ENCODE measurements at places on chromosomes 2 and 18.

GRCh38 chr2:105296017-105296611, 33.4 kb downstream of the TGFBRAP1 start:
- no peak for DNase-seq

DNA sequence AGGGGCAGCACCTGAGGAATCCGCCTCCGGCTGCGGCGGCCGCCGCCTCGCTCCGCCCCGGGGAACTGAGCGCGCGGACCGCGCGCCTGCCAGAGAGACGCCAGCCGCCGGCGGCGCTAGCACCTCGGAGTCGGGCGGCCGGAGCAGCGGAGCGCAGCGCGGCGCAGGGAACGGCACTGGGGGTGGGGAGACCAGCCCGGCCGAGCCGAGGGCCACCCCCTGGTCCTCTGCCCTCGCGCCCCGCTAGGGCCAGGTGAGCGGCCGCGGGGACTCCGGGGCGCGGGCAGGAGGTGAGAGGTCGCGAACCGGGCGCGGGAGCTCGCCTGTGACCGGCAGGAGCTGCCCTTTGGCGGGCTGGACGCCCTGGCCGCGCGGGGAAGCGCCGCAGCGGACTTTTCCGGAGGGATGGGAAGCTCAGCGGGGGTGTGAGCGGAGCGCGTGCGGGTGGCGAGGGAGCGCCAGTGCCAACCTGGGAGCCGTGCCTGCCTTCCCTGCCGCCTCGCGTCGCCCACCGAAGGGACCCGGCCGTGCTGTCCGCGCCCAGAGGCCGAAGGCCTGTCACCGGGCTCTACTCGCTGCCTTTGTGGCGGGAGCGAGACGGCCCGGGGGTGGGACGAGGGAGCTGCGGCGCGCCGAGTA, at the start of gene GREB1L:
GREB1L (plus strand) TSS at position 92 of the 639 bp plus-strand sequence. CDS start 141,287 bp downstream, outside the sequence.
- DNase-seq = no peak

- DNase-seq = no peak
Observed at GRCh38 chr2:212610872-212611425, 72.3 kb upstream of the ERBB4 start.

- no peak for DNase-seq
Observed at GRCh38 chr2:168583710-168584521, 127.8 kb downstream of the CERS6 start.

DNA sequence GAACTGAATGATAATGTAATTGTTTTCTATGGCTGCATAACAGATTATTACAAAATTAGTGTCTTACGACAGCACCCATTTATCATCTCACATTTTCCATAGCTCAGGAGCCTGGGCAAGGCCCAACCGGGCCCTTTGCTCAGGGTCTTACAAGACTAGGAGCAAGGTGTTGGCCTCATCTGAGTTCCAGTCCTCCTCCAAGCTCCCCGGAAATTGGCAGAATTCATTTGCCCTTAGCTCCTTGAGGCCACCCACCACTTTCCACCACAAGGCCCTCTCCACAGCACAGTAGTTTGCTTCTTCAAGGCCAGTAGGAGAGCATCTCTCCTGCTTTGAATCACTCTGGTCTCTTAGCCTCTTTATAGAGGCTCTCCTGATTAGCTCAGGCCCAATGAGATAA, 89.2 kb upstream of the SALL3 start:
- DNase-seq = no peak

DNA sequence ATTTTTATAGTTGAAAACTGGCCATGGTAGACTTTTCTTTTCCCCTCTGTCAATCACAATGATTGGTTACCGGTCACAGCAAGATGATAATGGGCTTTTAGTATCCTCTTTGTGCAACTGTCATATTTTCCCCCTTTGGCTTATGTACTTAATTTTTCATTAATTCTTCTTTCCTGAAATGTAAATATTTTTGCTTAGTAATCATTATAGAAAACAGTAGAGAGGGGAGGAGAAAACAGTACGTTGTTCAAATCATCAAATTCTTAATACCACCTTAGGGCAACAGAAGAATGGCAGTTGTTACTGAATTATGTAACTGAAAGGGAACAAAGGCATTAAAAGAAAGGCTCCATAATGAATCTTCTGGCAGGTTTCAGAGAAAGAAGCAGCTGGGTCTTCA, 699.0 kb downstream of the METTL4 start:
- no peak for DNase-seq

- DNase-seq = no peak
Observed at GRCh38 chr2:102764083-102764482, 2.3 kb downstream of the TMEM182 start.

- DNase-seq = no peak
Observed at GRCh38 chr2:8862230-8862629, 24.8 kb upstream of the KIDINS220 start.

GRCh38 chr2:23578964-23579671, 194.1 kb downstream of the KLHL29 start:
- no peak for DNase-seq

GRCh38 chr2:40654346-40654745, 202.5 kb upstream of the SLC8A1 start:
- DNase-seq = no peak

Data from thoracic aorta (tissue), 2 donors.